ENCODE measurements at places on chromosomes 3 and 15.

GRCh38 chr3:16297997-16298885, 33.2 kb downstream of the OXNAD1 start:
- no peak for DNase-seq

GRCh38 chr3:66066963-66067617, 28.4 kb upstream of the MAGI1 start:
- DNase-seq = no peak

DNA sequence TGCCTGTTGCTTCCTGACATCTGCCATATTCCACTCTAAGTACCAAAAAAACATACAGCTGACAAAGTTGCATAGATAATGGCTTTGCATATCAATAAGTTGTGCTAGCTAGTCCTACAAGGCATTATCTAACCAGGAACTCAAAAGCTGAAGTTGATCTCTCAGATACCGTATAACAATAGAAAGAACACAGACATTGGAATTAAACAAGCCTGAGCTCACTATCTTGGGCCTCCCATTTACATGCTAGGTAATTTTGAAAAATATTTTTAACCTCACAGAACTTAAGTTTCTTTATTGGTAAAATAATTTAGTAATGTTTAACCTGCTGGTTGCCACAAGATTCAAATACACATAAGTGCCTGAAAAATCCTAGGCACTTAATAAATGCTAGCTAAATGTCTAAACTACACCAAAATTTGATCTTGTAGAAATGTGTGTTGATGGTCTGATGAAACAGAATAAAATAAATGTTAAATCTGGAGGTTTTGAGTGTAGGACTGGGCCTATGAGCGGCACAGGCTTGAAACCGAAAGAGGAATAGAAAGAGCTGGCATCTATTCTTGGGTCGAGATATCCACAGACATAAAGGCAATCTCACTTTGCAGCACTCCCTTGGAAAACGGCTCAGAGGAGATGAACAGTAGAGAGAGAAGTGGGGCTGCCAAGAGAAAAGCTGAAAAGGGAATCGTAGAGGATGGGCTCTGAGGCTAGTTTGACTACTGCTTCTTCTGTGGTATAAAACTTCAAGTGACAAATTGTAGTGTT, 29.9 kb upstream of the TTC14 start:
- DNase-seq = no peak

GRCh38 chr3:194485881-194486539, 792 bp downstream of the ATP13A3 start:
- no peak for DNase-seq

GRCh38 chr3:16290007-16290826, 25.2 kb downstream of the OXNAD1 start:
- no peak for DNase-seq

DNA sequence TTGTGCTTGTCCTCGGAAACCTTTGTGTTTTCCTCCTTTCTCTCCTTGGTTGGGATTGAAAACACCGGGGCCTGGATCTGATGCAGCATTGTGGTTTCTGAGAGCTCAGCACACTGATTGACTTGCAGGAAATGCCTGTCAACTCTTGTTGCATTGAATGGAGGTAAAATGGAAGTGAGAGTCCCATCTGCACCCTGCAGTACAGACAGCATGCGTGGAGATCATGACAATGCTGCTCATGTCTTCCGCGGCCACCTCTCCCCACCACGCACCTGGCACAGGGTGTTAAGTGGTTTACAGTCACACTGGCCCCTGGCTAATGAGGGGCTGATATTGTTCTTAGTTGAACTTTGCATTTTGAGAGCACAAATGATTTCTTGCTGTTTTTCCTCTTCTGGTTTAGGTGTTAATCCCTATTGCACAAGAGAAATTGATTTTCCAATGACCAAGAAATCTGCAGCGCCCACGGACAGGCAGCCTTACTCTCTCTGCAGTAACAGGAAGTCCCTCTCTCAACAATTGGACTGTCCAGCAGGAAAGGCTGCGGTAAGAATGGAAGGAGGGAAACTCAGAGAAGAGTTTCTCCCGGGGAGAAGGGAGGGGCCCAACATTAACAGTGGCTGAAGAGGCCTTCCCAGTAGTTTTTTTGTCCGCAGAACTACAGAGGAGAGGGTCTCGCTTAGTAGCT, 58.5 kb downstream of the STARD5 start:
- DNase-seq = no peak
